ENCODE measurements at places on chromosomes 12 and 14. TPM values are rescaled to one million over a fixed set of nuclear protein-coding genes. Genes with fewer than 3 reads are reported as not detected.

DNA sequence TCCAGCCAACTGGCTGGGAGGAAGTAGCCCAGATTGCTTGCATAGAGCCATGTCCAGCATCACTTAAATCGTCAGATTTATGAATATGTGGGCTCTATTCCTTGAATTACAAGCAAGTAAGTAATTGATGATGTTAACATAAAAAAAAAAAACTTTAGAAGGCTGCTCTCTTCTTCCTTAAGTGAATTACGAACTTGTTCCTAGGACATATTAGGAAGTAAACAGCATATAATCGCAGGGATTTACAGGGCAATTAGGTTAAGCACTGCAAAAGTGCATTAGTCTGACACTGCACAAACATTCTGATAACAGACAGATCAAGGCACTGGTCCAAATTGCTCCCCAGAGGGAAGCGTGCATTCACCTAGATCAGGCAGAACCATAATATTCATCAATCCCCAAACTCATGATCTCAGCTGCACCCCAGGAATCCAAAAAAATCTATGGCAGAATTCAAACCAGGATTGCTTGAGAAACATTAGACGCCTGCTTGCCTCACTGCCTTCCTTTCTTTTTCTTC is 293.2 kb downstream of the TMEM132D start:
- no peak for DNase-seq

Gene KRT2
- 0.33 TPM for total RNA-seq

Gene SERPINA9
- total RNA-seq: not detected

Gene TNFAIP2
- 491 TPM for total RNA-seq

DNA sequence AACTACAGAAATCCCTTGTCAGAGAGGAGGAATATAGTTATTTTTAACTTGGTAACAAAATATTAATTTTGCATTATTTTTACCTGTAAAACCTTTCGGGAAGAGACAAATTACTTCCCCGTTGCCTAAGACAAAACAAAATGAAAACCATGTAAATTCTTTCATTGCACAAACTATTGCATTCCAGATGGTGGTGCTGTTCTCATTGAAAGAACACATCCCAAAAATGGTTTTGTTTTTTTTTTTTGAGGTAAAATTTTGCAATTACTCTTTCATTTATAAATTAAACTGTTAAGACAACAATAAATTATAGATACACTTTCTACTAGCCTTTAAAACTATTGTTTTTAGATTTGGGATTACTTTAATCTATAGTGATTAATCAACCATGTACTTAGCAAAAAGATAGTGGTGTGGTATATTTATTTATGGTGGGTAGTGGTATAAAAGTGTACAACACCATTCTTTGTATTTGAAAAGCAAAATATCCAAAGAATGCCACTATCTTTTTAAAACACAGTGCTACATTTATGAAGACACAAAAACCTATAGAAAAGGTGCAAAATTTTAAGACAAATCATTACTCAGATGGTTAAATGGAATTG is 115.5 kb downstream of the SLC38A1 start:
- no peak for DNase-seq

DNA sequence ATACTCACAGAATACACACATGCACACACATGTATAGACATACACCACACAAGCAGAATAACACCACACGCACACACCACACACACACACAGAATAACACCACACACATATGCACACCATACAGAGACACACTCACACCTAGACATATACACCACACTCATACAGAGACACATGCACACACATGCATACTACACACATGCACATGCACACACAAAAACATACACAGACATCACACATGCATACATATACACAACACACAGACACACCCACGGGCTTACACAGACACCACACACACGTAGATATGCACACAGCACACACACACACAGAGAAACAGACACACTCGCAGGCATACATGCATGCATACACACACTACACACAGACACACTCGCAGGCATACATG is 49.7 kb downstream of the NTF3 start:
- no peak for DNase-seq

Gene RPGRIP1
- 0.28 TPM for total RNA-seq

Gene LTB4R2
- total RNA-seq: 6.9 TPM

Gene VPS29
- total RNA-seq: 128 TPM

Gene ACSM4
- not detected for total RNA-seq

GRCh38 chr12:112606611-112607365 is 184.8 kb upstream of the RPH3A start:
- DNase-seq: no peak

Gene AQP2
- 0.36 TPM for total RNA-seq

Gene LUM
- total RNA-seq: 0.23 TPM

Gene KLRC2
- total RNA-seq: not detected

GRCh38 chr12:63897931-63898330 is 53.4 kb downstream of the SRGAP1 start:
- DNase-seq: no peak

- no peak for DNase-seq
Measured at GRCh38 chr14:23154964-23155587, 28.4 kb downstream of the SLC7A8 start.

- DNase-seq: no peak
Measured at GRCh38 chr14:92753250-92753649, 4.8 kb upstream of the LGMN start.

Gene ASB2
- total RNA-seq: 0.28 TPM

DNA sequence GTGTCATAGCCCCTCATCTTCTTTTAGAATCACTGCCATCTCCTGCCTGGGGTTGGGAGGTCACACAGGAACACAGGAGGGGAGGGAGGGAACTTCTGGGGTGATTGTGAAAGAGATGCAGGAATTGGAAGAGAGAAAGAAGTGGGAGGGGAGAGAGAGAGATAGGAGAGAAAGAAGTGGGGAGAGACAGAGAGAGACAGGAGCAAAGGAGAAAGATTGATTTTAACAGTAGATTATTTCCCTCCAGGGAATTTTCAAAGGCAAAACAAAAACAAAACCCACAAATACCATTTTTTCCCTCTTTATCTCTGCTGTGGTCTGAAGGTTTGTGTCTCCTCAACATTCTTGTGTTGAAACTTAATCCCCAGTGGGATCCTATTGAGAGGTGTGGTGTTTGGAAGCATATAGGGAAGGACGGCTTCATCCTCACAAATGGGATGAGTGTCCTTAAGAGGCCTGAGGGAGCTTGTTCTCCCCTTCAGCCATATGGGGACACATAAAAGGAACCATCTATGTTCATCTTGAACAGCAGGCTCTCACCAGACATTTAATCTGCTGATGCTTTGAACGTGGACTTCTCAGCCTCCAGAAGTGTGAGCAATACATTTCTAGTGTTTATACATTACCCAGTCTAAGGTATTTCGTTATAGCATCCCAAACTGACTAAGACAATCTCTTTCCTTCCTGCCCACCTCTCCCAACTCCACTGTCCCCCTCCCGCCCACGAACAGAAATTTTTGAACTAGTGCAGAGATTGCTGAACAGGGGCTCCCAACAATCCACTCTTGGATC is 134.9 kb upstream of the MAX start:
- no peak for DNase-seq

- DNase-seq: no peak
Measured at GRCh38 chr14:63200035-63200740, 4.1 kb upstream of the RHOJ start.

- no peak for DNase-seq
Measured at GRCh38 chr12:109893261-109893995, 6.6 kb upstream of the TCHP start.

Gene CERS5
- total RNA-seq: 50.5 TPM

Gene CRY1
- 43.8 TPM for total RNA-seq

DNA sequence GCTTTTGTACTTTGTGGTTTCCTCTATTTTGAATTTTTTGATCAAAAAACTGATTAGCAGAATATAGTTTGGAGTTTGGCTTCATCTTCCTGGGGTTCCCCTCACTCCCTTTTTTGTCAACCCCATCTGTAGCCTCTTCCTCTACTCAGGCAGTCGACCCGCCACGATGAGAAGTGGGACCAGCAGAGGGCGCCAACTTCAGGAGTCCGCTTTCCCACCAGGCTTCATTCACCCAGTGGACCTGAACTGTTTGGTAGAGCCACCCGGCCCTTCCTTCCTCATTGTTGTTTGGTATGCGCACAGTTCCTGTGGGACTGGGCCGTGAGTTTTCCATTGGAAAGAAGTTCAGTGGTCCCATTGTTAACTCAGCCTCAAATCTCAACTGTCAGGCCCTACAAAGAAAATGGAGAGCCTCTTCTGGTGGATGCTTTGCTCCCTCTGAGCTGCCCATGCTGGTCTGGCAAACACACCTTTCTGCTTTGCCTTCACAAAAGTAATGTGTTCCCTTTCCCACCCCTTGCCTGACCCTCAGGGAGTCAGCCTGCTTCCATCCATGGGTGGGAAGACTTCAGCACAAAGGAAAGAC is 21.7 kb downstream of the TMBIM6 start:
- DNase-seq: no peak

Gene ESR2
- total RNA-seq: not detected

Gene OAS1
- total RNA-seq: 4.5 TPM

Gene CCDC184
- 0.74 TPM for total RNA-seq

Data from Panc1 (cell line).